Activated CD8-positive, alpha-beta memory T cell treated with anti-CD3 and anti-CD28 coated beads for 48 hours (primary cell): ENCODE measurements at places on chromosomes 3 and 15.

GRCh38 chr3:53046171-53047170 lies 598 bp upstream of the SFMBT1 start:
- DNase-seq, result peak; percentile 36

GRCh38 chr3:110932567-110932966 lies 139.0 kb upstream of the NECTIN3 start:
- DNase-seq, result no peak

GRCh38 chr3:8490079-8490552 lies 11.5 kb upstream of the LMCD1 start:
- no peak for DNase-seq

- no peak for DNase-seq
Measured at GRCh38 chr3:149575961-149576564, 81.8 kb downstream of the WWTR1 start.

DNA sequence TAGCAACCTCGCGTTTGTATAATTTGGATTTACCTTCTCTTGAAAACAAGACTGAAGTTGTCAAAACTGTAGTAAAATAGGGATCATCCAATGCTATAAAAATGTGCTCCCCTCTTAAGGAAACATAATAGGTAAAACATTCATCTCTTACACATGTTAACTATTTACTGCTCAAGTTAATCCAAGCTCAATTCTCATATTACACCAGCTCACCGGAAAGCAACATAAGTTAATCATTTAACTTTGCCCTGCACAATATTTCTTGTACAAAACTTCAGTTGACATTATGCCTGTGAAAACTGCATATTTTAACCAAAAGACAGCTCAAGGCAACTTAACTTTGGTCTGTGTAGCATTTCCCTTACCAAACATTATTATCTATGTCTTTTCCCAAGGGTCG lies 634.2 kb downstream of the NAALADL2 start:
- no peak for DNase-seq

- DNase-seq, result peak; percentile 80
Measured at GRCh38 chr3:197959891-197960693, at the start of gene LMLN. Gene LMLN, plus strand, starts transcription at chr3:197960217. Its CDS starts 29 bp downstream, at chr3:197960246.
